ENCODE measurements at places on chromosomes 11 and 22.

DNA sequence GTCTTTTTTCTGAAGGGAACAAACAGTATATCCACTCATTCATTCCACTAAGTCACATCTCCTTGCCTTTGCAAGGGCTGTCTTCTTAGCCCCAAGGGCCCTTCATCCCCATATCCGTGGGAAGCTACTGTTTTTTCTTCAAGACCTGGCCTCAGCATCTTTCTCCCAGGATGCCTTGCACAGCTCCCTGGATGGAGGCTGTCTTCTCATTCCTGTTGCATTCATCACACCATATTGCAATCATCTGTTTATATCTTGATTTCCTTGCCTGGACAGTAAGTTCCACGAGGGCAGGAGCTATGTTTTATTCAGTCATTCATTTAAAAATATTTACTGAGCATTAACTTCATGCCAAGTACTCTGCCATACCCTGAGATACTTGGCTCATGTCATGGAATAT is 29.3 kb upstream of the NECTIN1 start:
- peak; percentile 35 for DNase-seq

GRCh38 chr11:113647108-113647507 is 59.0 kb downstream of the TMPRSS5 start:
- DNase-seq, result no peak

GRCh38 chr11:16797776-16798175 is 59.3 kb downstream of the C11orf58 start:
- no peak for DNase-seq

GRCh38 chr22:44411226-44412135 is 86.6 kb downstream of the RTL6 start:
- DNase-seq, result no peak

DNA sequence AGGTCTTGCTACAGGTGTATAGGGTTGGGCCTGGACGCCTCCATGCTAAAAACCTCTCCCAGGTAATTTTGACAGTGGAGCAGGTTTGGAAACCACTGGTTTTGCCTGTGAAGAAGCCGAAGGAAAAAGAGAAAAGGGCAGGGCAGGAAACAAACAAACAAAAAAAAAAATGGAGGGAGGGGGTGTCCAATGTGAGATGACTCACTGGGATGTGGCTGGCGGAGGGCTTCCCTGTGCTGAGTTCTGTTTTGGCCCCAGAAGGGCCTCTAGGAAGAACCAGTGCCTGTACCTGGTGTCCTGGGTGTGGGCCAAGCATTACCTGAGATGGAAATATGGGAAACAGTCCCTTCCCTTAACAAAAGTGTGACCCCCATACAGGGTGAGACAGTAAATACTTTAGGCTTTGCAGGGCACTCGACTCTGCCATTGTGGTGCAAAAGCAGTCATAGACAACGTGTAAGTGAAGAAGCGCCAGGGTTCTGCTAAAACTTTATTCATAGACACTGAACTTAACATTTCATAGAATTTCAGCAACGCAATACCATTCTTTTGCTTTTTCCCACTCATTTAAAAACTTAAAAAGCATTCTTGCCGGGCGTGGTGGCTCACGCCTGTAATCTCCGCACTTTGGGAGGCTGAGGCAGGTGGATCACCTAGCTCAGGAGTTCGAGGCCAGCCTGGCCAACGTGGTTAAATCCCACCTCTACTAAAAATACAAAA is 9.5 kb upstream of the DGKZ start:
- DNase-seq, result no peak

DNA sequence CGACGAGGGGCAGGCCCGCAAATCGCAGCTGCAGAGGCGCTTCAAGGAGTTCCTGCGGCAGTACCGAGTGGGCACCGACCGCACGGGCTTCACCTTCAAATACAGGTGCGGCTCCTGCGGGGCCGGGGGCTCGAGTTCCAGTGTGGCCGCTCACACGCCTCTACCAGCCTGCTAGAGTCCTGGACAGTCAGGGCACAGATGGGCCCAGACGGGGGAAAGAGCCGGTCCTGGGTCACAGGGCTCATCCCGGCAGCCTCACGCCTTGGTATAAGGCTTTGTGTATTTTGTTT is 506 bp downstream of the MCM5 start:
- DNase-seq, result no peak

DNA sequence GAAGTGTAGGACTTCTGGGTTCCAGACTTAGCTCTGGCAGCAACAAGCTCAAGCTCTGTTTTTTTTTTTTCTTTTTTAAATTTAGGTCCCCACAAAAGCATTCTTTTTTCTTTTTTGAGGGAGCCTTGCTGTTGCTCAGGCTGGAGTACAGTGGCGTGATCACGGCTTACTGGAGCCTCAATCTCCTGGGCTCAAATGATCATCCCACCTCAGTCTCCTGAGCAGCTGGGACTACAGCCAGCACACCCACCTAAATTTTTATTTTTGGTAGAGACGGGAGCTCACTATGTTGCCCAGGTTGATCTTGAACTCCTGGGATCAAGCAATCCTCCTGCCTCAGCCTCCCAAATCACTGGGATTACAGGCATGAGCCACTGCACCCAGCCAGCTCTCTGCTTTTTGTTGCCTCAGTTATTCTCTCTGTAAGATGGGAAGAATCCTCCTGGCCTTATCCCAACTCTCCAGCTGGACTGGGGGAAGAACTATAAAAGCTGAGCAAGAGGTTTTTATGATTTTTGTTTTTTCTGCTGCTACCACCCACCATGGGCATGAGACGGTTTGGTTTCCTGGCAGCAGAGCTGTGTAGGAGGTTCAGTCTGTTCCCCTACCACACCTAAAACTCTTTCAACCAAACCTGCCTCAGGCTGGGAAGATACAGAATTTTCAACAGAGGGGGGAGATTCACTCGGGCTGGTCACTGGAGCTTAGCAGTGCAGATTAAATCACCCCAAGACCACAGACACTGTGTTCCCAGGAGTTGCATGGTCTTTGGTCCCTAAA is 11.6 kb upstream of the MTFP1 start:
- DNase-seq, result no peak

DNA sequence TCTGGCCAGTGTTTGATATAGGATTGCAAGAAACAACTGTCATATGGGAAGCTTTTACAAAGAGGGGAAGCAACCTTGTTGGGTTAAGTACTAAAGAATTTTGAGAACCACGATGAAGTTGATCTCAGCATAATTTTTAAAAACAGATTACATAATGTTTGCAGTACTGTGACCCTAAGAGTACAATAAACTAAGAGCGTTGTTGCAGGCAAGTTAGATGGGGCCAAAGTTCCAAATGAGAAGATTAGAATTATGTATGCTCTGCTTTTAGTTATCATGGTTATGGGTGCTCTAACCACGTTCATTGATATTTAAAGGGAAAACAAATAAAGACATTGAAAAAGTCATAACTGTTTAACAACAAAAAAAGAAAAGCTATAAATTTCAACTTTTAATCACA is 177.5 kb downstream of the CNTN5 start:
- DNase-seq, result no peak

DNA sequence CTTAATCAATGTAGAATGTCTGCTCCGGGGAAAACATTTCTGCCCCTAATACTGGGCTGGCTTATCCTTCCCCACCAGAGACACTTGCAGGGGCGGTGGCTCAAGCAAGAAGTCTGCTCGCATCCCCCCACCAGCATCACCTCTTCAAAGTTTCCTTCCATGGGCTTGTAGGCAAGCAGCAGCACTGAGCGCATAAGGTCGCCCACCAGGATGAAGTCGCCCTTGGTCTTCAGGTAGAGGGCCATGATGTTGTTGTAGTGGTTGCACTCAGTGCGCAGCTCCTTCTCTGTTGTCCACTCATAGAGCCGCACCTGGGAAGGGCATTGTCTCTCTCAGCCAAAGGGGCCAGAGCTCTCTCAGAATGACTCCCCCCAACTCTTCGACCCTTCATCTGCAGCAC is 8.6 kb upstream of the VWCE start:
- no peak for DNase-seq

GRCh38 chr22:24444729-24445466 is 17.5 kb downstream of the ADORA2A start:
- DNase-seq, result no peak

DNA sequence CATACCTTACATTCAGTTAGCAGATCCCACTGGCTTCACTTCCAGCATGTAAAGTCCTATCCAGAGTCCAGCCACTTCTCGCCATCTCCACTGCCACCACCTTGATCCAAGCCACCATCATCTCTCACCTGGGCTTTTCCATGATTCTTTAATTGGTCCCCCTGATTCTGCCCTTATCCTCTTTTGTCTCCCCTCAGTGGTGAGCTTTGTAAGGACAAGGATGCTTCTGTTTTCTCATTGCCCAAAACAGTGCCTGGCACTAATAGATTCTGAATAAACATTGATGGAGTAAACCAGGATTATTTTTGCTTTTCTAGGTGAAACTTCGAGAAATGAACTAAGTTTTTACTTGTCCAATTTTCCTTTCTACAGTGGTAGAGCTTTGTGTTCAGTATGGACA is 4.4 kb downstream of the POLA2 start:
- DNase-seq, result no peak

DNA sequence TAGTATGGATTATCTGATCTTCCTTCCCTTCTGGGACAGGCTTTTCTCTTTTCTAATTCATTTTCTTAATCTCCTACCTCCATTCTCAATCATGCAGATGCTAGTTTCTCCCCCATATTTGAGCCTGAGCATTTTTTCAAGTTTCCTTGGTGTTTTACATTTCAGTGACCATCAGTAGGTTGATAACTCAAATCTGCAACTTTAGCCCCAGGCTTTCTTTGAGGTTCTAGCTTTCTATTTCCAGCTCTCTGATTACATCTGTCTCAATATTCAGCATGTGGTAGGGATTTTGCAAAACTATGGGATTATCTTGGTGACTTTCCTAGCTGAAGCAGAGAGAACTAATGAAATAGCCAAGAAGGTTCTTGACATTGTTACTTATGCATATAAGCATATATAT is 67.8 kb downstream of the ARHGEF12 start:
- no peak for DNase-seq

- DNase-seq, result no peak
Measured at GRCh38 chr11:84673753-84674152, 953.4 kb downstream of the DLG2 start.

DNA sequence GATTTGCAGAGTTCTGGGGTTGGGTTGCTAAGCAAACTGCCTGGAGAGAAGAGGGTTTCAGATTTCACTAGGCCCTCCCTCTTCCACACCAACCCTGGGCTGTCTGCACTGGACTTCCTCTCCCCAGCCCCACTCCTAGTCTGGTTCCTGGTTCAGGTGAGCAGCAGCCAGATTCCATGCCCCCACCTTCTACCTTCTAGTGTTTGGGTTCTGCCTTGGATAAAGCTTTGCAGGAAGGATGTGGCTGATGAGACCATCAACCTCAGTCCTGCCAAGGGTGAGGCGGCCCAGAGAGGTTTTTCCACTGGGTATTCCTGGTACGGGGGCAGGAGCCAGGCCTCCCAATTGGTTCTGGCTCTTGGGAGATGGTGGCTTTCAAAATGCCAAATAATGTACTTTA is 68.3 kb downstream of the BCR start:
- DNase-seq, result no peak

DNA sequence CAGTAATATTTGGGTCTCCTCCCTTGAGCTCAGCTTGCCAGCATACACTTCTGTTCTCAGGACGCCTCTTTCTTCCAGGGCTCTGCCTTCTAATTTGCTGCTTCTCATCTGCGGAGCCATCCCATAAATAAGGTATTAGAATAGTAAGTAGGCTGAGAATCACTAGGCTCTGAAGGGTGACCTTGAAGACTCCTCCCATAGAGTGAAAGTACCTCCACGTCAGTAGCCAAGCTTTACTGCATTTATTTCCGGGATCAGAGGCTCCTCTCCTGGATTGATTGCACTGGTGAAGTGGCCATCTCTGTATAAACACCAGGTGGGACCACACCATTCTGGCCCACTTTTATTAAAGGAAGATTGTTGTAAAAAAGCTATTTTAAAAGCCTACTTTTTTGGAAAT is 315.5 kb downstream of the FAT3 start:
- DNase-seq, result no peak

GRCh38 chr11:98036810-98037209 is 983.9 kb upstream of the CNTN5 start:
- DNase-seq, result no peak

DNA sequence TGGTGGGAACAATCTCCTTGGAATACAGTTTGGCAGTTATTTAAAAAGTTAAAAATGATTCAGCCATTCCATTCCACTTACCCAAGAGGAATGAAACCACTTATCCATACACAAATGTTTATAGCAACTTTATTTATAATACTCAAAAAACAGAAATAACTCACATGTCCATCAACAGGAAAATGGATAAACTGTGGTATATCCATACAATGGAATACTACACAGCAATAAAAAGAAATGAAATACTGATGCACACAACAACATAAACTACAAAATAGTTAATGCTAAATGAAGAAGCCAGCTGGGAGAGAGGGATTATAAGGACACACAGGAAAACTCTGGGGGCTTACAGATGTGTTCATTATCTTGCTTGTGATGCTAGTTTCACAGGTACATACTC is 64.7 kb downstream of the FCHSD2 start:
- no peak for DNase-seq

DNA sequence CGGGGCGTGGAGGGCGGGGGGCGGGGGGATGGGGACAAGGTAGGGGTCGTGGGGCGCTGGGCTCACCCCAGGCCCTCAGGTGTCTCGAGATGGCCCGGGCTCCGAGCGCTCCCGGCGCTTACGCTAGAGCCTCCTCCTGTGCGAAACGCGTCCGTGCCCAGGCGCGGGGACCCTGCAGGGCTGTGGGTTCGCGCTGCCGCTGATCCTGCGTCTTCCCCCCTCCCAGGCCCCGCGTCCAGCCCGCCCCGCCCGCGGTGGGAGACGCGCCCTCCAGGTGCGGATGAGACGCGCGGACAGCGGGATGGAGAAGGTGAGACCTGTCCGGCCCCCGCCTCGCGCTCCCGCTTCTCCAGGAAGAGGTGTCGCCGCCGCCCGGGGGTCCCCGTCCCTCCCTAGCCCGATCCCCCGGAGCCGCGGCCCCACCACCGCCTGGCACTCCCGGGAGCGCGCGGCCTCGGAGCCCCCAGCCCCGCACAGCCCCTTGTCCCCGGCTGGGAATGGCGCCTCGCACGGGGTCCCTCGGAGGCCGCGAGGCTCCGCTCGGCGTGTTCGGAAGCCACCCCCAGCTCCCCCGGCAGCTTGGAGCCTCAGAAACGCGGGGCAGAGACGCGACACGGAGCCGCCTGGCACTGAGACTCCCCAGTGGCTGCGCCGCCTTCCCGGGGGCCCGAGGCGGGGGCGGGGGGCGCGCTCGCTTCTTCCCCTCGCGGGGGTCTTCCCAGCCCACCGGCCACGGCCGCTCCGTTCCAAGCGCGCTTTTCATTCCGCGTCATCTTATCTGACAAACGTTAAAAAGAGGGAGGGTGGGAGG is 27.6 kb upstream of the TOLLIP start:
- DNase-seq, result no peak

GRCh38 chr11:17921659-17922415 is 91.0 kb downstream of the SERGEF start:
- DNase-seq, result peak; percentile 4

All from non-pigmented ciliary epithelial cell (primary cell).